Smooth muscle cell of the pulmonary artery (primary cell): ENCODE measurements at places on chromosomes 11 and 22. TPM values are rescaled to one million over a fixed set of nuclear protein-coding genes. Genes with fewer than 3 reads are reported as not detected.

Gene OR4P4
- not detected in 2 replicates for total RNA-seq

Gene MMP27
- total RNA-seq = not detected in 2 replicates

Gene CRYBB3
- total RNA-seq = not detected in 2 replicates

Gene MYRF
- 0.92 and 1.0 TPM in 2 replicates for total RNA-seq

Gene TMPRSS4
- total RNA-seq = not detected in 2 replicates

Gene PTPRCAP
- 0.17 and 0.46 TPM in 2 replicates for total RNA-seq

Gene SLC17A6
- total RNA-seq = not detected in 2 replicates

Gene TMEM80
- 7.4 and 8.3 TPM in 2 replicates for total RNA-seq

Gene NAALADL1
- 22.0 and 26.3 TPM in 2 replicates for total RNA-seq

Gene KRTAP5-7
- not detected in 2 replicates for total RNA-seq

Gene MMP11
- 37.1 and 38.2 TPM in 2 replicates for total RNA-seq

Gene TPCN2
- 10.9 and 12.8 TPM in 2 replicates for total RNA-seq

Gene SHISAL1
- total RNA-seq = 13.5 and 35.8 TPM in 2 replicates

Gene MYH9
- total RNA-seq = 821 and 1,213 TPM in 2 replicates

Gene CBLIF
- not detected in 2 replicates for total RNA-seq

Gene OR5P2
- total RNA-seq = not detected in 2 replicates

Gene MYO7A
- 0.13 and 0.20 TPM in 2 replicates for total RNA-seq

Gene MMP3
- 0.40 TPM in 1 of 2 replicates, not detected in the other for total RNA-seq

Gene C22orf15
- 1.4 and 1.8 TPM in 2 replicates for total RNA-seq

Gene OR51A2
- not detected in 2 replicates for total RNA-seq

Gene RBM14
- total RNA-seq = 30.6 and 31.6 TPM in 2 replicates

Gene KRTAP5-1
- total RNA-seq = not detected in 2 replicates
